ENCODE measurements at places on chromosomes 2 and 18. TPM values are rescaled to one million over a fixed set of nuclear protein-coding genes. Genes with fewer than 3 reads are reported as not detected.

- peak; percentile 37 for DNase-seq
Measured at GRCh38 chr2:30332791-30333453, 101.6 kb downstream of the LBH start.

GRCh38 chr2:168727904-168728470 lies 74.5 kb upstream of the NOSTRIN start:
- DNase-seq: no peak

GRCh38 chr2:121961761-121962160 lies 206.3 kb downstream of the TSN start:
- no peak for DNase-seq

DNA sequence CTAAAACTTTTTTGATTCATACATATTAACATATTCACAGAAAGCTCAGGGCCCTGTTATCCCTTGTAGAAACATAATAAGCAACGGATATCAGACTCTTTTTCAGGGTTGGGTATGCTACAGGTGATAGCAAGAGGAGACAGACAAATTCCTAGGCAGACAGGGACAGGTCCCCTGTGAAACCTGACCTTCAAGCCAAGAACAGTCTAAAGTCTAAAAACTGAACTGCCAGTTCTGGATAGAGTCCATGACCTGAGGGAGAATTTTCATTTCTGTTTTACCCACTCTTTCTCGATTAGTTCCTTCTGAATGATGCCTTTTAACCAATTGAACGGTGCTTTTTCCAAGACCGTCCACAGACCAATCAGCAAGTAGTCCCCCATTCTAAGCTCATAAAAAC lies 54.2 kb downstream of the RIT2 start:
- DNase-seq: no peak

DNA sequence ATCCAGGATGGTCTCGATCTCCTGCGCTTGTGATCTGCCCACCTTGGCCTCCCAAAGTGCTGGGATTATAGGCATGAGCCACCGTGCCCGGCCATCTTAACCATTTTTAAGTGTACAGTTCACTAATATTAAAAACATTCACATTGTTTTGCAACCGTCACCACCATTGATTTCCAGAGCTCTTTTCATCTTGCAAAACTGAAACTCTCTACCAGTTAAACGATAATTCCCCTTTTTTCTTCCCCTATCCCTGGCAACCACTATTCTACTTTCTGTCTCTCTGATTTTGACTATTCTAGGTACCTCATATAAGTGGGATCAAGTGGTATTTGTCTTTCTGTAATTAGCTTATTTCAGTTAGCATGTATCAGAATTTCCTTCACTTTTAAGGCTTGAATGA lies 16.8 kb upstream of the NEUROD1 start:
- DNase-seq: no peak

DNA sequence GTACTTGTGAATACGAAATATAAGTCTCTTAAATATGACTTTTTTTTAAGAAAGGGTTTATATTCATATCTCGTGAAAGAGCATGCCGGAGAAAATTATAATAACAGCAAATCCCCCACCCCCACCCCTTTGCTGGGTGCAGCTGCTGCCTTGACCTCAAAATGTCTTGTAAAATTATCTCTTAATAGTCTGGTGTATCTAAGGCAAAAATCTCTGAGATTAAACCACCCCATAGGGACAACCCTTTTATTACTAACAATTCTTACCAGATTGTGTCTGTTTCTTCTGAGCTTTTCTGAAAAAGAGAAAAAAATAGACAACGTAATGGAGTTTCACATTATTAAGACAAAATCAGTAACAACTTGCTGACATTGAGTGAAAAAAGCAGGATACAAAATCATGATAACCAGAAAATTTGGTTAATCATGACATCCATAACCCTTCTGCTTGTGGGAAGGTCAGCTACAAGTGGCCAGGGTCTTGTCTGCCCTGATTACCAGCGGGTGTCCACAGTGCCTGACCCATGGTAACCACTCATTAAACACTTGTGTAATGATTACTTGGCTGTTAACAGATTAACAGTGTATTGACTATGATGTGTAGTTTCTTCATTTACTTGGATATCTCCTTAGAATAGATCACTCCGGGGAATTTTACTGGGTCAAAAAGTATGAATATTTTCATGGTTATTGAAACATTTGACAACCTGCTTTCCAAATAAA lies 1.5 kb downstream of the STRADB start:
- no peak for DNase-seq

The TMEM163 gene
- total RNA-seq: 0.19 TPM

The GCG gene
- total RNA-seq: not detected

The MOCOS gene
- total RNA-seq: 0.23 TPM

The FAM228B gene
- 13.1 TPM for total RNA-seq

The ALKAL2 gene
- not detected for total RNA-seq
